ENCODE measurements at places on chromosomes 11 and 22.

- no peak for DNase-seq
Observed at GRCh38 chr11:65418431-65418680, 4.2 kb upstream of the NEAT1 start.

DNA sequence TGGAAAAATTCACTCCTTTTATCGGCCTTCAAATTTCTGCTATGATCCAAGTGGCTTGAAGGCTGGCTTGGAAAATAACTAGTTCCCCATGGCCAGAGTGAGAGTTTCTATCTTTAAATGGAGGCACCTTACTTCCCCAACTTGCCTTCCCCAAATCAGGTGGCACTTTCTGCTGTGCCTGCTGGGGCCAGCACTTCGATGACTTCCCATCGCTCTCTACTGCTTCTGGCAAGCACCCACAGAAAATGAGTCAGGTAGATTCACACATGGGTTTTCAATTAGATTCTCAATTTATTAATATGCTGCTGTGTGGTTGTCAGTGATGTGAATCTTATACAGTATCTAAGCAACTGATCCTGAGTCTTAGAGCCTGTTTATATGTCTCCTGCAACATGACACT, 398.8 kb upstream of the RAG2 start:
- no peak for DNase-seq

- peak; percentile 28 for DNase-seq
Observed at GRCh38 chr22:37492428-37493344, 6.5 kb upstream of the MFNG start.

GRCh38 chr11:111992206-111992855, 32.9 kb upstream of the DLAT start:
- no peak for DNase-seq

DNA sequence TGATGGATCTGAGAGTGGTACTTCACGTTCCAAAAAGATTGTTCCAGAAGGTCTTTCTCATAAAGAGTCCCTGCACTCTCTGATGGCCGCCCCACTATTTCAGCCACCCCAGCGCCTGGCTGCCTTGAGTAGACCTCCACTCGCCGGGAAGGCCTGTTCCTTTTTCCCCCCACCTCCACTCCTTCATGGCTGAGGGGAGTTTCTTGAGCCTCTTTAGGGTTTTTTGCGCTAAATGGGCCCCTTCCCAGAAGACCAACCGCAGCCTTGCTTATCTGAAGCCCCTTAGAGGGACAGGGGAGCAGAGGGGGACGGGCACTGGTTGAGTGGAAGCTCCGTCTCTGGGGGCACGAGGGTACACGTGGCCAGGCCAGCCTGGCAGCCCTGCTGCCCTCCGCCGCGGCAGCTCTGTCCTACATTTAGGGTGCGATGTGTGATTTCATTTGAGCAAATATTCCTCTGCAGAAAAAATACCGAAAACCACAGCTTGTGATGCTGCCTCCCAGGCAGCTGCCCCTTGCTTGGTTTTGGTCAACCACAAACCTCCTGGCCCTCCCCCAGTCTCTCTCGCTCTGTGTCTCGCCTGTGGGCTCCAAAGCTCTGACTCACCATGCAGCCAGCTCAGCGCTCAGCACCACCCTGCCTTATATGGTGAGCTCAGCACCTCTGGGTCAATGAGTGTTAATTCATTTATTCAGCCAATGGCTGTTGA, 88.7 kb downstream of the TP53I11 start:
- peak; percentile 100 for DNase-seq

DNA sequence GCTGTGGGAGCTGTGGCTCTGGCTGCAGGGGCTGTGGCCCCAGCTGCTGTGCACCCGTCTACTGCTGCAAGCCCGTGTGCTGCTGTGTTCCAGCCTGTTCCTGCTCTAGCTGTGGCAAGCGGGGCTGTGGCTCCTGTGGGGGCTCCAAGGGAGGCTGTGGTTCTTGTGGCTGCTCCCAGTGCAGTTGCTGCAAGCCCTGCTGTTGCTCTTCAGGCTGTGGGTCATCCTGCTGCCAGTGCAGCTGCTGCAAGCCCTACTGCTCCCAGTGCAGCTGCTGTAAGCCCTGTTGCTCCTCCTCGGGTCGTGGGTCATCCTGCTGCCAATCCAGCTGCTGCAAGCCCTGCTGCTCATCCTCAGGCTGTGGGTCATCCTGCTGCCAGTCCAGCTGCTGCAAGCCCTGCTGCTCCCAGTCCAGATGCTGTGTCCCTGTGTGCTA, 514 bp downstream of the KRTAP5-9 start:
- no peak for DNase-seq

DNA sequence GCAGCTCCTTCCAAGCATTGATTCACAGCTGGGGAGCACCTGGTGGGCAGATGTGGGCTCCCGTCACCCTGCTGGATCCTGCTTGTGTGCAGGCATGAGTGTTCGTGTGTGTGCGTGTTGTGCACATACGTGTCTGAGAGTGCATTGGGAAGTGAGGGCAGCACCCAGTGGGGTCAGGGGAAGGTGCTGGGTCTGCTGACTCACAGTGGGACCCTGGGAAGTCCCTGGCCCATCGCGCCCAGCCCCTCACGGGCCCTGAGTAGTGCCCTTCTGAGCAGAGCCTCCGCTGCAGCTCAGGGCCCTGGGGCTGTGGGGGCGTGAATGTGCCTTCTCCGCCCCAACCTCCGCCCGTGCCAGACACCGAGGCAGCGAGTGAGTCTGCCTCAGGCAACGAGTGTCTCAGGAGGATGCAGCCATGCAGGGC, 36.8 kb downstream of the WNT11 start:
- no peak for DNase-seq

Data from fibroblast of skin of abdomen (primary cell).